ENCODE measurements at places on chromosomes 7 and 10.
A peak's percentile ranks its signal among the peaks of the same experiment; 100 is the strongest.

- DNase-seq, result no peak
These were observed 47.8 kb downstream of the NRCAM start for GRCh38 chr7:108408296-108408991.

DNA sequence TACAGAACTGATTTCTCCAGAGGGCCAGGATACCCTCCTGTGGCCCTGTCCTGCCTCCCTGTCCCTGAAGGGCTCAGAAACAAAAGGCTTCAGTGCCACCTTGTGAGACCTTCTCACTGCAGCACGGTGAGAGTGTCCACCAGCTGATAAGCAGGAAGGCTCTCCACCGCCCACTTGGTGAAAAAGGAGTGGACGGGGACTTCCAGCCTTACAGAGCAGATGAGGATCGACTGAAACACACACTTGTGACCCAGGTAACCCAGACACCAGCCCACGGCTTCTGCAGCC lies 330.1 kb downstream of the GRID1 start:
- DNase-seq, result no peak

DNA sequence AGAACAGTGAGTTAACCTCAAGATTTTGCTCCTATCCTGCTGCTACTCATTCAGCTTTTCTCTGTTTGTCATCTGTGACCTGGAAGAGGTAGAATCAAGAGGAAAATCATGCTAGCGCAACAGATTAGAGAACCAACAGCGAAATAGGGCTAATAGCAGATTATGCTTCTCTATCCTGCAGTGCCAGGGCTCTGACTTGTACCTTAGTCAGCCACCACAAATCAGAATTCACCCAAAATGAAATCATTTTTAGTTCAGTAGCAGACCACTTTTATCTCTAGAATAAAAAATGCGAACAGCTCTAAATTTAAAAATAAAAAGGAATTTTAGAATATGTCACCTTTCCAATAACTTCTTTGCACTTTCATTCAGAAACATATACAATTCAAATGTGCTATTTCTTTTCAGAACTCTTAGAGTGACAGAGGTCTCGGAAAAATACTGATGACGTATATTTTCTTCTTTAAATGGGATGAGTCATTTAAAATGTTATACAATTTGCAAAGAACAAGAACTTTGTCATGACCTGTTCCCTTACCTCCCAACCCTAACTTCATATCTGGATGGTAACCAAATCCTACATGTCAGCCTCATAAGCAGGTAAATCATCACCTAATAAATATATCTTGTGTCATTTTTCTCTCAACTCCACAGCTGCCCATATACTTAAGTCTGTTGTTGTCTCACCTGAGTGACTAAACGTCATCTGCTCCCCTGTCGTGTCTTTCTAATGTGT lies 896.4 kb downstream of the PCDH15 start:
- no peak for DNase-seq

GRCh38 chr7:139358541-139359365 lies 941 bp upstream of the LUC7L2 start:
- DNase-seq, result peak; percentile 48

- DNase-seq, result no peak
These were observed 122.4 kb downstream of the SORBS1 start for GRCh38 chr10:95438781-95439180.

- peak; percentile 78 for DNase-seq
These were observed 29.8 kb downstream of the C10orf67 start for GRCh38 chr10:23314835-23315239.

DNA sequence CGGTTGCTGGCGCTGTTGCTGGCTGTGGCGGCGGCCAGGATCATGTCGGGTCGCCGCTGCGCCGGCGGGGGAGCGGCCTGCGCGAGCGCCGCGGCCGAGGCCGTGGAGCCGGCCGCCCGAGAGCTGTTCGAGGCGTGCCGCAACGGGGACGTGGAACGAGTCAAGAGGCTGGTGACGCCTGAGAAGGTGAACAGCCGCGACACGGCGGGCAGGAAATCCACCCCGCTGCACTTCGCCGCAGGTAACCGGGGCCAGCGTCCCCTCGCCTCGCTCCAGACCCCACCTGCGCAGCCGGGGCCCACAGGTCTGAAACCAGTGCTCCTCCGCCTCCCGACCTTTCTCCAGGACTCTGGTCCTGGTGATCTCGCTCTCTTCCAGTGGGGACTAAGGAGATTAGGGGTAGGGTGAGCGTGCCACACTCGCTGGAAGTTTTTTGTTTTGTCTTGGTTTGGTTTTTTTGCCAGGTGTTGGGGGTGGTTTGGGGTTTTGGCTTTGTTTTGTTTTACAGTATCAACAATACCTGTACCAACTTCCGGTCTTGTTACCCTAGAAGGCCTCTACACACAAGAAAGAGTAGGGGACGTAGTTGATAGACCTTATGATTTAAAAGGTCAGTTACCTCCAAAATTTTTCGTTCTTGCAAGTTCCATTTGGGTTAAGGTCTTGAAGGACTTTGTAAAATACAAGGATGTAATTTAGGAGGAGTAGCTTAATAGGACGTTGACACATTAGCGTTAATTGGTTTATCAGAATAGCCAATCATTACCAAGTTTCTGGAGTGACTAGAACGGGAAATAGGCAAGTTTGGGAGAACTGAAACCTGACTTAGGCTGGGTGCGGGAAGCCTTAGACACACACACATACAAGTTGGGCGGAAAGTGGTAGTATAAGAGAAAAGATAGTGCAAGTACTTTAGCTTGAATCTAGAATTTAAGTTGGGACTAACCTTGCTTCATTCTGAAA lies 704 bp downstream of the TNKS2 start:
- DNase-seq, result peak; percentile 70

DNA sequence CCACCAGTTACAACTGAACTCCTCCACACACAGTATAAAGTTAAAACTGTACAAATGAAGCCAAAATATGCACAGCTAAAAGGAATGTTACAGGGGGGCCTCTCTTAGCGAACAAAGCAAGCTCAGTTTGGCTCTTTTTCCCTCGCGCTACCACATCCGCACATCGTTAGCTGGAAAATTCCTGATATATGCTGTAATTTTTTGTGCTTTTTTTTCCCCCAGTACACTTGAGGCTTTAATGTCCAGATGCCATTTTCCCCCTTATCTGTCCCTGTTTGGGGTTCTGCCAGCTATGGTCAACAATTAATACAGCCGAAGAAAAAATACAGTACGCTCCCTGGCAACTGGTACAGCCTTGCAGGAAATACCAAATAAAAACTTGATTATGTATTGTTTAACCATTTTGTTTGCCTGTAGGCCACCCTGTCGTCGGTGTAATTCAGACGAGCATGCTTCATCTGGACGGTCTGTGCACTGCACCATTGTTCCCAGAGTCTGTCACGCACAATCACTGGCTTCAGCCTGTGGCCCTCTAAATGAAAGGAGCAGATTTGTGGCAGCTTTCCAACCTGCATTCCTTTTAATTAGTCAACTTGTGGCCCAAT lies 108.1 kb upstream of the FAM133B start:
- peak; percentile 90 for DNase-seq

DNA sequence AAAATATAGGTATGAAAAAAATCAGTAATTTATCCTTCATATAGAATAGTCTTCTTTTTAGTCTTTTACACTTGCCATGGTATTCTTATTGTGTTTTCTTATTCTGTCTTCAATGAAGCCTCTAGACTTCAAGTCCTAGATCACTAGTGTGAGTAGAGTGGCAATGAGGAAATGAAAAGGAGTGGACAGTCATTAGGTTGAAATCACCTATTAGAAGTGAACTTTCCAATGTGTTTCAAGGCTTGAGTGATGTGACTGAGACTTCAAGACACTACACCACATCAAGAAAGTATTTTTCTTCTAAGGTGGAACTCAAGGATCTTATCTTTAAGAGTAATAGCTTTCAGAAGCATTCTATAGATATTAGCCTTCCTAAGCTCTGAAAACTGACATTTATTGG lies 357.8 kb upstream of the MBL2 start:
- DNase-seq, result no peak

DNA sequence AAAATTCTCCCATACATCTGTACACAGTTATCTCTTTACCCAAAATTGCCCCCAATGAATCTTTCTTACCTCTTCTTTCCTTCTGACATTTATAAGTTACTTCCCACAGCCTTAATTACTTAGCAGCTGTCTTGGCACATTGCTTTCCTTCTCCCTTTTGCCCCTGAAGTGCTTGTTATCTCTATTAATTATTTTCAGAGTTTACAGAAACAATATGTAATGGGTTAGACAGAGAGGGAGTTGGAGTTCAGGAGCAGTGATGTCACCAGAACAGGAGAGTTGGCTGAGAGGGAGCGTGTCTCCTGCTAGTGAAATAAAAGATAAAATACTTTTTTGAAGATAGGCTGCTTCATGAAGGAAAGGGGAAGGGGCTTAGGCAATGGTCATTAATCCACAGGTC lies 57.4 kb downstream of the ITGB8 start:
- DNase-seq, result no peak

- no peak for DNase-seq
These were observed 1.2 kb upstream of the CHPF2 start for GRCh38 chr7:151231080-151231479.

GRCh38 chr10:131085091-131085860 lies 226.2 kb downstream of the TCERG1L start:
- DNase-seq, result no peak

- no peak for DNase-seq
These were observed 363.9 kb downstream of the GALNT17 start for GRCh38 chr7:71495828-71496227.

DNA sequence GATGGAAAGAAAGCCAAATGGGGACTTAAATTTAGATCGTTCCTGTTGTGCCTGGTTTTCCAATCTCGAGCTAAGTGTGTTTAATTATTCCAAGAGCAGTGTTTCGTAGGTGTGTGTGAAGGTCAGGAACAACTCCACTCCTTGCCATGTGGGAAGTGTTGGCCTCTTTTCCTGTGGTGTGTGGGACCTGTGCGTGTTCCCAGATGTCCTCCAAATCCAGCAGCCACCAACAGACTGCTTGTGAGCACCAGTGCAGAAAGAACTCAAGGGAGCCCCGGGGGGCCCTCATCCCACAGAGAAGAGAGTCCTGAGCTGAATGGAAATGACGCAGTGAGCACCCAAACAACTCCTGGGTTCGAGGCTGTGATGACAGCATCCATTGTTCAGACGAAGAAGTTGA lies 227.7 kb downstream of the TMEM178B start:
- DNase-seq, result no peak

DNA sequence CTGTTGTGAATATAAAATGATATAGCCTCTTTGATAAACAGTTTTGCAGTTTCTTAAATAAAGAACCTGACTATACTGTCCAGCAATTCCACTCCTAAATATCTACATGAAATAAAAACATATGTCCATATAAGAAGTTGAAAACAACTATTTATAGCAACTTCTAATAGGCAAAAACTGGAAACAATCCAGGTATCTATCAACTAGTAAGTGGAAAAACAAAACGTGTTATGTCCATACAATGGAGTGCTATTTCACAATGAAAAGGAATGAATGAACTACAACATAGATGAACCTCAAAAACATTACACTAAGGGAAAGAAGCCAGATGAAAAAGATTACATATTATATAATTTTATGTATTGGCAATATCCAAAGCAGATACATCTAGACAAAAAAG lies 268.9 kb downstream of the CSTF2T start:
- no peak for DNase-seq

DNA sequence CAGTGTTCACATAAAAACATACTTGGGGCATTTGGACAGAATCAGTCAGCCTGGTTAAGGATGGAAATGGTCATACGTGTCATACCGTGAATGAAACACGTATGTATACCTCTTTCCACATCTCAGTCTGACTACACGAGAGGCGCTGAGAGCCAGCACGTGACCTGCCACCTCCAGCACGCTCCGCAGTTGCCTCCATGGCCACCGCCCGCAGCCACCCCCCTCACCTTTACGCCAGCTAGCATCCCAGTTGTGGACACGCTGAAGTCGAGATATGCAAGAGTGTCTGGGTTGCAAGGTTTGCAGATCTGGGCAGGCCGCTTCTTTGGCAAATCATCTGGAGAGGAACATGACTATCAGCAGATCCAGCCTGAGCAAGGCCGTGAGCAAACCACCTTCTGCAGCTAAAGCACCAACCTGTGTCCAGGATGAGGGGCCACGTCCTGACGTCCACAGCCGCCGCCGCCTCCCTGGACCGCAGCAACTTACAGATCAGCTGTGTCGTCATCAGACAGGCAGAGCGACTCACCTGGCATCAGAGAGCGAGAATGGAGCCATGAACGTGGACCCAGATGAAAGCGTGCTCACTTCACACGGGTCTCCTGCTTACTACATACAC lies 209.4 kb downstream of the ZMYND11 start:
- DNase-seq, result no peak

- no peak for DNase-seq
These were observed 795.5 kb downstream of the TNS3 start for GRCh38 chr7:46786221-46786954.

DNA sequence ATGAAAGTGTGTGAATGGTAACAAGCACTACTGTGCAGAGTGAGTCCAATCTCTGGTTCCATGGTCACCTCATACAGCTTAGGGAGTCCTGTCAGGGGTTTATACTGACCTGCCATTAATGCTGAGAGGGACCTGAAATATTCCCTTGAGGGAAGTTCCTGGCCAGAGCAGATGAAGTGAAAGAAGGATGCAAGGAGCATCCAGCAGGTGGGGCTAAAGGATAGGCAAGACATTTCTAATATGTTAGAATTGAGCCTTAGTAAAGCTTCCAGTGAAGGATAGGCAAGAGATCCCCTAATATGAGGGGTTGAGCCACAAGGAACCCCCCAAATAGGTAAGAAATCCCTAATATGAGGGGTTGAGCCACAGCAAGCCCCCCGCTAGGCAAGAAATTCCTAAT lies 25.5 kb upstream of the FAM221A start:
- DNase-seq, result no peak

- no peak for DNase-seq
These were observed 251.1 kb downstream of the IPMK start for GRCh38 chr10:58016614-58017013.

GRCh38 chr7:46233585-46234329 lies 312.7 kb upstream of the IGFBP3 start:
- no peak for DNase-seq

DNA sequence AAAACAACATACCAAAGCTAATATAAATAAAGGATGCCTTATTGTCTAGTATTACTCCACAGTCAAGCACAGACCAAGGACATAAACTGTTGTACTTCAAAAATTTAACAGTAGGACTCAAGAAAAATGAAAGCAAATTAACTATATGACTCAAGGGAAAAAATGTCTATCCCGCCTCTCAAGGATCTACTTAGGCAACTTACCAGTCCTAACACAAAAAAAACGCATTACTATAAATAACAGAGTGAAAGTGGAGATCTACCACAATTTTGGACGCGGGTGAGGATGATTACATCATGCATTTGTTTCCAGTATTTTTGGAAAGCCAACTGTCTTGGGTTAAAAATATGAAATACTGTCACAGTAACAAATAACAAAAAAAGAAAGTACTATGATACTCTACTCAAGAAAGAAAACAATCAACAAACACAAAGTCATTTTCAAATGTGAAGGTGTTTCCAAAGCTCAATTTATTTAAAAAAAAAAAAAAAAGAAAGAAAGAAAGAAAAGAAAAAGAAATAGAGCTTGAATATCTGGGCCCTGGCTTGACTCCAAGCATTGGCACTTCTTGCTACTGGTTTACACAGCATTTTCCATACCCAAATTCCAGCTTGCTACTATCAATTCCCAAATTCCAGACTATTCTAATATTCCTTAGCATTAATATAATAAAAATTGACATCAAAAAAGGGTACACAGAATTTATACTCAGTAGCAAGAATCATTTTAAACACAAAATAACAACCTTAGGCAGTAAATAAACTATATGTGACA lies 99.4 kb downstream of the RSU1 start:
- peak; percentile 50 for DNase-seq

Measured in mesenchymal stem cell (in vitro differentiated cells and primary cell).